ENCODE measurements at places on chromosomes 5 and 9. TPM values are rescaled to one million over a fixed set of nuclear protein-coding genes. Genes with fewer than 3 reads are reported as not detected.

The MSMP gene
- not detected for polyA plus RNA-seq

DNA sequence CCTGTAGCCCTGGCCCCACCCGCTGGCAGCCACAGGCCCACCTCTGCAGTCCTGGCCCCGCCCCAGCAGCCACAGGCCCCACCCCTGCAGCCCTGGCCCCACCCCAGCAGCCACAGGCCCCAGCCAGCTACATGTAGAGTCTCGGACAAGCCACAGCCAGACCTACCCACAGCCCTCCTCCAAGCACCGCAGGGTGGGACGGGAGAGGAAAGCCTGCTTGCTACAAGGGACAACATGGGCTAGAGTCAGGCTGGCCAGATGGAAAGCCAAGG is 49.5 kb upstream of the SARDH start:
- no peak for DNase-seq

GRCh38 chr9:131394464-131395156 is 724 bp downstream of the PRRC2B start:
- peak; percentile 71 for DNase-seq

The UQCRQ gene
- 172 TPM for polyA plus RNA-seq

The GLRA1 gene
- polyA plus RNA-seq, result not detected

The UNC13B gene
- 24.1 TPM for polyA plus RNA-seq

The PCDHA9 gene
- polyA plus RNA-seq, result not detected

GRCh38 chr5:171246231-171246630 is 62.8 kb upstream of the TLX3 start:
- peak; percentile 7 for DNase-seq

GRCh38 chr5:16909464-16909863 is 26.6 kb downstream of the MYO10 start:
- no peak for DNase-seq

The NR6A1 gene
- polyA plus RNA-seq, result 0.68 TPM

The IGIP gene
- polyA plus RNA-seq, result 4.2 TPM
